ENCODE measurements at places on chromosomes 1 and 21.

DNA sequence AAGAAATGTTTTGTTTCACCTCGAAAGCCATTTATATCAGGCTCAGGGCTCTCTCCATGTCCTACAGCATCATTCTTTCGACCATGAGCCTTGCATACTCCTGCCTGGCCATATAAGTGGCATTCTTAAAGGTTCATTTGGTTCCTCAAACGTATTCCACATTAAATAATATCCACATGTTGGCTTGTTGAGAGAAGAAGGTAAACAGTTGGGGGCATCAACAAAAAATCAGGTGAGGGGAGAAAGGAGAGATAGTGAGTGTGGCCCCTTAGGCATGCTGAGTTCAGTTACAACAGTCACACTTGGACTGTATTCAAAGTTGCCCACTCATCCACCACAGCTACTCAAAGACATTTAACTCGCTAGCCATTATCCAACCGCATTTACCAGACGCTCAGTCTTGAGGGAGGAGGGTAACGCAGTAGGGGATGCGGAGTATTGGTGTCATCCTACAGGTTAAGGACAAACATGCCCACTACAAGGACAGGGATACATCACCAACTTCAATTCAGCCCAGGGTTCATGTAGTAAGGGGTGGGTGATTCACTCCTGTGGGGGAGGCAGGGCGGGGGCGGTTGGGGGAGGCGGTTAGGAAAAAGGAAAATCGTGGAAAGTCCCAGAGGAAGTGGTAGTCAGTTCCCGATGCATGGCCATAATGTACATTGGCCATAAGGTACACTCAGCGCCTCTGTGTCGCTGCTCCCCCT is 1.4 kb downstream of the ZNF697 start:
- DNase-seq, result peak; percentile 34

GRCh38 chr1:150809651-150810050 is 1.6 kb upstream of the CTSK start:
- DNase-seq, result peak; percentile 4

GRCh38 chr1:71473331-71473730 is 392.5 kb upstream of the ZRANB2 start:
- no peak for DNase-seq

DNA sequence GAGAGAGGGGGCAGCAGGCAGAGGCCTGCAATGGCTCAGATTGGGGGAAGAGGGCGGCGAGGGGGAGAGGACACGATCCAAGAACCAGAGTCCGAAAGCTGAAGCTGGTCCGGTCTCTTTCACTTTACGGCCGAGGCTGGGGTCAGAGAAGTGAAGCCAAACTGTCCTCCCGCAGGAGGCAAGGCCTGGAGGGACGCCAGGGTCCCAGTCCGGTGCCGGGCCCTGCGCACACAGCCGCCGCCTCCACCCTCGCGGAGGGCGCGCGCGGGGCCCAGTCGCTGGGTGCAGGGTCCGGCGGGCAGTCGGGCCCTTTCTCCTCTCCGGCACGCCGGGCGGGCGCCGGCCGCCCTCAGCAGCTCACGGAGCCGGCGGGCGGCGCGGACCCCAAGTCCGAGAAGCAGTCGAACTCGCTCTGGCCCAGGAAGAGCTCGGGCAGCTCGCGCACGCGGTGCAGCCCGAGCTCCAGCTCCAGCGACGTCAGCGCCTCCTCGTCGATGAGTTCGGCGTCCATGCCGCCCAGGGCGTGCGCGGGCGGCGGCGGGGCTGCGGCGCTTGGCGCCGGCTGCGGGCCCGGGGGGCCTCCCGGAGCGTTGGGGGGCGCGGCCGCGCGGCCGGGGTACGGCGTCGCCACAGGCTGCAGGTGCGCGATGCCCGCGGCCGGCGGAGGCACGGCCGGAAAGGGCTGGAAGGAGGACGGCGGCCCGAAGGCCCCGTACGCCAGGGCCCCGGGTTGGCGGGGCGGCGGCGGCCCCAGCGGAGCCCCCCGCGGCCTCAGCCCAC is 749 bp downstream of the CITED4 start:
- DNase-seq, result peak; percentile 57

DNA sequence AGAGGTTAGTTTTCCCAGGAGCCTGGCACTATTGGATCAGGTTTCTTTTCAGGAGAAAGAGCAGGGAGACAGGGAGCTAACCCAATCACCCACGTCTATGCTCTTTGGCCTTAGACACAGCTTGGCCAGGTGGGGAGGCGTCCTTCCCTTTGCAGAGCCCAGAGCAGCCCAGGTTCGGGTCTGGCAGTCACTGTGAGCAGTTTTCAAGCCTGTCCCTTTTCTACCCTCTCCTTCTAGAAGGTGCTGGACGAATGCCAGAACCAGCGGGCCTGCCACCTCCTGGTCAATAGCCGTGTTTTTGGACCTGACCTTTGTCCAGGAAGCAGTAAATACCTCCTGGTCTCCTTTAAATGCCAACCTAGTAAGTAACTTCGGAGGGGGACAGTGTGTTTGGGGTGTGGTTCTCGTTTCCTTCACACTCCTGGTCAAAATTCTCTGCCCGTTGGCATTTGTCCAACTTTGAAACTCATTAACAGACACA is 44.9 kb downstream of the EVA1C start:
- no peak for DNase-seq

DNA sequence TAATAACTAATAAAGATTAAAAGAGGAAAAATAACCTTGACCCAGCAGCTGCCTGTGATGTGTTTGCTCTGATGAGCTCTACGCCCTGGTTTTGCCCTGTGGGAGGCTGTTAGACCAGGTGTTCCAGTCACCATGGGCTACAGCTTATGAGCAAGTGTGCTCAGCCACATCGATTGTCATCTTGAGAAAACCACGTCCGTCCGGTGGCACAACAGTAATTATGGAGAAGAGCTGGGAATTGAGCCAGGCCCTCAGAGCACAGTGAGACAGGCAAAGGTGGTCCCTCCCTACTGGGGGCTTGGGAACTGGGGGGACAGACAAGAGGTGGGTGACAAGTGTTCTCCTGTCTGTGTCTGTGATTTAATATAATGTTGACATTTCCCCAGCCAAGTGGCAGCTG is 420.5 kb downstream of the MATN1 start:
- no peak for DNase-seq

DNA sequence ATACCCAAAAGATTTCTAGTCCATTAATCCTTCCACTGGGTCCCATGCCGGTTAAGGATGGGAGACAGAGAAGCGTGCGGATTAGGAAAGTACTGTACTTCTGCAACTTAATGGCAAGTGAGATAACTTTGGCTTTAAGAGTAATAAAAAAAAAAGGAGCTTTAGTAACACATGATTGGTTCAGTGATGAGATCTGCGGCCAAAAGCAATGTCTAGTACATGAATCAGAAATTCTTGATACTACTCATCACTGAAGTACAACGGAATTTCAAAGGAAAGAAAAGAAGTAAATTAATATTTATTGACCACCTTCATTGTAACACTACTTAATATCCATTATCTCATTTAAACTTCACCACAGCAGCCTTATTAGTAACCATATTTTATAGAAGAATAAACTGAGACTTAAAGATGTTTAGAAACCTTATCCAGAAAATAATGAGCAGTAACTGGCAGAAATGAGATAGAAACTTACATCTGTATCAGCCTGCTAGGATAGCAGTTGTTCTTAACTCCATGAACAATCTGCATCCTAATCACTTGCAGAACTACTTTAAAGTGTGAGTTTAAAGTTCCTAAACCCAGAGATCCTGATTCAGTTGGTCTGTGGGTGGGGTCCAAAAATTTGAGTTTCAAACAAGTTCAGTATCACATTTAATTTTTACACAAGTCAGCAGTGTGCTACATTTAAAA is 14.1 kb upstream of the NUF2 start:
- no peak for DNase-seq

DNA sequence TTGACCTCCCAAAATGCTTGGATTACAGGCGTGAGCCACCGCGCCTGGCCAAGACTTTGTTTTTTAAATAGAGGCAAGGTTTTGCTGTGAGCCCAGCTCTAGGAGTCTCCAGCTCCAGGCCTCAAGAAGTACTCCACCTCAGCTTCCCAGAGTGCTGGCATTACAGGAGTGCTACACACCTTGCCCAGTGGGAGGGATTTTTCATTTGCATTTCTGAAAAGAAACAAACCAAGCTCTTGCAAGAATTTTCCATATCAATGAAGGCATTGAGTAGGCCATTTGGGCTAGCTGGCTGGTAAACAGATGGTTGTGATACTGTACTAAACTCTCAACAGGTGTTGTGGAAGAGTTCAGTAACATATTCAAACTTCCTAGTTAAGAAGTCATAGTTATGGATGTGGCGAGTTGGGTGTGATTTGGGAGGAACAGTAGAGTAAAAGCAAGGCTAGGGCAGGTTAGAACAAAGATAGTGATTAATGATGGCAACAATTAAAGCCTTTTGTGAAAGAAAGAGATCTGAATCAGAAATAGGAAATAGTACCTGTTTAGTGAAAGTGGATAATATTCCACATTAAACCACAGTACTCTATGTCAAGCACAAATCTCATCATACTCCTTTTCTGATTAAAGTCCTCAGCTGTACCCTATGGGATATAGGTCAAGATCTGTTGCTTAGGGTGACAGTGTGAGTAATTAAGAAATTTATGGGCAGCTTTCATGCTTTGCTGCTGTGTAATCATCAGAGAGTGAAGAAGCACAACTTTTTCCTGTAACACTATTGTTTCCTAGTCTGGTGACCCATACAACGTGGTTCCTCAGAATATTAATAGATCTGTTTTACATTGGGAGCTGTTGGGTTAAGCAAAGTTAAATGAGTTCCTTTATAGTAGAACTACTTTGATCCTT is 10.7 kb downstream of the AKIRIN1 start:
- peak; percentile 65 for DNase-seq

- no peak for DNase-seq
Measured at GRCh38 chr1:240646571-240647240, 34.8 kb upstream of the GREM2 start.

DNA sequence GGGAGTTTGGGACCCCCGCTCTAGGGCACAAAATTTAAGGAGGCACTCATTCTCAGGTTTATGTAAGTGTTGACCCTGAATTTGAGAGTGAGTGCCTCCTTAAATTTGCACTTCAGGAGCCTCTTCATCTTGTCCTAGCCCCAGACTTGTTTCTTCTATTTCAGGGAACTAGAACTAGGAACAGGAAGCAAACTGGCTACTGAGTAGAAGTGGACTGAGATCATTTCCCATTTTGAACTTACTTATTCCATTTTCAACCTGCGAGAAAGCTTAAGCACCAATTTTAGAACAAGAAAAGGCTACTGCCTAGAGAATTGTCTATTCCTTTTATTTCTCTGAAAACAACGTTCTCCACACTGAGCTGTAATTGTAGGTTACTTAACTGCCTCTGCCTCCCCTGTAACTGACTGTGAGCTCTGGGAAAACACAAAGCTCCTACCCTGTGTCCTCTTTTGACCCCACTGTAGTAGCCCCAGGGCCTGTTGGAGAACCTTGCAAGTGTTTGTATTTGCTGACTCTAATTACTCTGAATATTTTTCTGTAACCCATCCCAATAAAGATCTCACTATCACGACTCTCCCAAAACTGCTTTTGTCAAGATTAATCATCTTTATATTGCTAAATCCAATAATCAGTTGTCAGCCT is 2.5 kb downstream of the PPT1 start:
- DNase-seq, result peak; percentile 78
